ENCODE measurements at places on chromosomes 7 and 10.

- no peak for DNase-seq
Observed at GRCh38 chr7:87414794-87415188, 60.7 kb downstream of the ABCB4 start.

- DNase-seq, result no peak
Observed at GRCh38 chr7:132480534-132480933, 95.7 kb downstream of the PLXNA4 start.

- no peak for DNase-seq
Observed at GRCh38 chr10:80598951-80599350, 61.2 kb downstream of the SH2D4B start.

DNA sequence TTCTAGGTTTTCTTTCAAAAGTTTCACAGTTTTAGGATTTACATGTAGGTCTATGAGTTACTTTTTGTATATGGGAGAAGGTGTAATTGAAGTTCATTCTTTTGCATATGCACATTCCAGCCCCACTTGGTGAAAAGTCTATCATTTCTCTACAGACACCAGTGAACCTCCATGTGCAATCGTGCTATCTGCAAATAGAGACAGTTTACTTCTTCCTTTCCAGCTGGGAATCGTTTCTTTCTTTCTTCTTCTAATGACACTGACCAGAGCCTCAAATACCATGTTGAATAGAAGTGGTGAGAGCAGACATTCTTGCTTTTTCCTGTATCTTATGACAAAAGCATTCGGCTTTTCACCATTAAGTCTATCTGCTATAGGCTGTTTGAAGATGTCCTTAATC lies 122.7 kb downstream of the ARHGAP22 start:
- DNase-seq, result no peak

DNA sequence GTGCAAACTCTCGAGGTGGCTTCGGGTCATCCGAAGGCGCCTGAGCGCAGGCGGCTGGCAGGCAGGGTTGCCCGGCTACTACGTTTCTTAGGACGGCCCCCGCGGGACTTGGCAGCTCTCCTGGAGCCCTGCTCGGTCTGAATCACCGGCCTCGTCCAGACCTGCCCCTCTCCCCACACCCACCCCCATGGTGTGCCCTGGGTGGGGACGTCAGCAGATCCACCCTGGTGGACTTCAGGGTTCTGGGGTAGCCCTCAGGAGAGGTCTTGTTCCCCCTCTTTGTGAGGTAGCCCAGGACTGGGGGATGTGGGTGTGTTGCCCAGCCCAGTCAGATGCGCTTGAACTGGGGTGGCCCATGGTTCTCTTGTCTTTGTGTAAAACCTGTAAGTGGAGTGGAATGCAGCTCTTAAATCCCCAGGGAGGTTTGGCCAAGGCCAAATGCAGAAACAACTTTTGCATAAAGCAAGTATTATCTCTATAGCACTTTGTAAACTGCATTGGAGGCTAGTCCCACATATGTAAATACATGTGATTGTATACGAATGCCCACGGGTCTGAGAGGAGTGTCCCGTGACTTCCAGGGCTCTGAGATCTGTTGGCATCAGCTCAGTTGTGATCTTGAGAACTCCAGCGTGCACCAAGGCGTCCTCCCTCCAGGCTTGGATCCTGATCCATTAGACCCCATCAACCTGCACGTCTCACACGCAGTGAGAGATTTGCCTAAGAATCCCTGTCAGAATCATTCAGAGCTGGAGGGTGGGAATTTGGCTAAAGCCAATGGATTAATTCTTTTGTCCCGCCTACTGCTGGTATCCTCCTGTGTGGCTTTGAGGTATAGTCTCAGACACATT lies 1.8 kb downstream of the PFKFB3 start:
- DNase-seq, result no peak

DNA sequence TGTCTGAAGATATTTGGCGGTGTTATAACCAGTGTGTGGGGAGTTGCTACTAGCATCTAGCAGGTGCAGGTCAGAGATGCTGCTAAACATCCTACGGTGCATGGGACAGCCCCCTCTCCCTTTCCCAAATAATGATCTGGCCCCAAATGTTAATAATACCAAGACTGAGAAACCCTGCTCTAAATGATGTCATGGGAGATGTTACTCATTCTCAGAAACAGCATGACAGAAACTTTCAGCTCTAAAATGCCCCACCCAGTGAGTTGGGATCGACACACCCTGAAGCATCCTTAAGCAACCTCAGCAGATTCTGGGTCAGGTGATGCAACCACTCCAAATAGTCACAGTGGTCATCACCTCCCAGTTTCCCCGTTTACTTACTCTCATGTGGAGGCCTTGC lies 108.8 kb upstream of the MPP7 start:
- no peak for DNase-seq

GRCh38 chr7:84083846-84084245 lies 110.7 kb downstream of the SEMA3A start:
- no peak for DNase-seq

- DNase-seq, result no peak
Observed at GRCh38 chr10:121452581-121452980, 145.7 kb downstream of the FGFR2 start.

DNA sequence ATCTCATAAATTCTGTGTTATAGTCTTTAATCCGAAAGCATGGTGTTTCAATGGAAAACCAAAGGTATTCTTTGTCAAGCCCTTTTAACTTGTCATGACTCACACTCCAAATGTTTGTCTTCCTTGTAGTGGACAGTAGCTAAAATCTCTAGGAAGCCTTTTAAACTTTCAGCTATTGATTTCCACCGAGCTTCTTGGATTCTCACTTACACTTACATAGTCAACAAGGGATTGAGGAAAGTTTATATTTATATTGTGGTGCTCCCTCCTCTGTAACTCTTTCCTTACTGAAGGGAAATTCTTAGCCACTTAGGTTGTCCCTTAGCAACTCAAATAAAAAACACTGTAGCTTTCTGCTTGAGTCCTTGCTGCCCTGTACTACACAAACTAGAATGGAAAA lies 31.2 kb upstream of the GPR37 start:
- no peak for DNase-seq
